Tongue (tissue), 3 donors: ENCODE measurements at places on chromosomes 6 and 20. TPM values are rescaled to one million over a fixed set of nuclear protein-coding genes. Genes with fewer than 3 reads are reported as not detected.

Gene WASF1
- 11.8 TPM for total RNA-seq

Gene CAGE1
- total RNA-seq = 0.21 TPM

Gene OR2H1
- not detected for total RNA-seq

Gene SLC29A1
- 49.5 TPM for total RNA-seq

Gene CLPSL2
- not detected for total RNA-seq

Gene RBM24
- 201 TPM for total RNA-seq

Gene MDFI
- 23.5 TPM for total RNA-seq

Gene MYCT1
- total RNA-seq = 26.0 TPM

Gene OR2J3
- total RNA-seq = not detected

Gene HDGFL1
- total RNA-seq = not detected

Gene PACSIN1
- 0.10 TPM for total RNA-seq

Gene TBXT
- total RNA-seq = not detected

Gene DST
- 589 TPM for total RNA-seq

Gene SLC17A2
- total RNA-seq = not detected

Gene EPPIN
- not detected for total RNA-seq

Gene PKIB
- total RNA-seq = 7.1 TPM

Gene HLA-G
- total RNA-seq = not detected

Gene VSTM2L
- 0.82 TPM for total RNA-seq

Gene ADGRB3
- 6.1 TPM for total RNA-seq
